Left cardiac atrium (tissue), 4 donors: ENCODE measurements at places on chromosomes 1 and 21.
A peak's percentile ranks its signal among the peaks of the same experiment; 100 is the strongest.

- DNase-seq: no peak
These were observed 3.2 kb downstream of the RCAN3 start for GRCh38 chr1:24505816-24506215.

DNA sequence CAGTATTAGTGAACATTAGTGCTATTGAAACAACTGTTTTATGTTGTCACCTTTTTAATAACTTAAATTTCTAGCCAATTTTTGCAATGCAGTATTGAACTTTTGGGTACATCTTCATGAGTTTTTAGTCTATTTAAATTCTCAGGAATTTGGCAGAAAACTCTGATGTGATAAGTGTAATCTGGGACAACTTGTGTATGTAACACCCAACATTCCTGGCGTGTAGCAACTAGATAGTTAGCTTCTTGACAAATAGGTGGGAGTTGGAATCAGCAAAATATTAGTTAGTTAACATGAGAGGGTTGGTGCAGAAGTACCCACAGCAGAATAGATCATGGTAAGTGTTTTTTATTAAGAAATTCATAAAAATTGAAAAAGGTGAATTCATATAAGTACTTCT is 111.6 kb downstream of the ITSN1 start:
- no peak for DNase-seq

DNA sequence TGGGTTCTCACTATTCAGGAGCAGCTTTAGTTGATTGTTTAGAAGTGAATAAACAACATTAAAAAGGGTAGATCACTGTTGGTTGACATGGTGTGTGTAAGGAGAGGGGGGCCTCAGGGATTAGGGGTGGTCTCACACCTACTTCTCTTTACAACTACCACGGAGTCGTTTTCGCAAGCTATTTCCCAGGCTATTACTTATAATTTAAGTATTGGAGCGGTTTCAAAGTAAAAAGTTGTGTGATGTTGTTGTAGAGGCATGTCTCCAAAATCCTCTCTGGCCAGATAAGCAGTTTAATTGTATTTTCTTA is 1.3 kb downstream of the GPSM2 start:
- DNase-seq: no peak

GRCh38 chr21:25974964-25975363 is 195.6 kb downstream of the APP start:
- DNase-seq: peak; percentile 29

- no peak for DNase-seq
These were observed 67.5 kb upstream of the CD34 start for GRCh38 chr1:207978441-207978840.

- no peak for DNase-seq
These were observed 69.2 kb downstream of the OBSCN start for GRCh38 chr1:228276901-228277490.

DNA sequence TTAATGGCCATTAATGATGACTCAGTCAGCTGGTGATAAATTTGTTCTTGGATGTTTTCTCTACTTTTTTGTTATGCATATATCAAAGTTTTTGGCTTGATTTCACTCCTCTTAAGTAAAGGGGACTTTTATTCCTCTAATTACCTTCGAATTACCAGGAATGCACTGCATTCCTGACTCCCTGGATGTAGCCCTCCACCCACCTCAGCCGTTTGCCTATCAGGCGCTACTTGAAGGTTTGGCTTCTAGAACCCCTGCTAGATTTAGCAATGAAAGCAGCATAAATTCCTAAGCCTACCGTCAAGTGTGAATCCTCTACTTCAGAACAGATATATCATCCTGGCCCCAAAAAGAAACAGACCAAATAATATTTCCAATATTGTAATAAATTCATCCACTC is 387.8 kb upstream of the ADGRL2 start:
- DNase-seq: no peak
